ENCODE measurements at places on chromosomes 7 and 10.

DNA sequence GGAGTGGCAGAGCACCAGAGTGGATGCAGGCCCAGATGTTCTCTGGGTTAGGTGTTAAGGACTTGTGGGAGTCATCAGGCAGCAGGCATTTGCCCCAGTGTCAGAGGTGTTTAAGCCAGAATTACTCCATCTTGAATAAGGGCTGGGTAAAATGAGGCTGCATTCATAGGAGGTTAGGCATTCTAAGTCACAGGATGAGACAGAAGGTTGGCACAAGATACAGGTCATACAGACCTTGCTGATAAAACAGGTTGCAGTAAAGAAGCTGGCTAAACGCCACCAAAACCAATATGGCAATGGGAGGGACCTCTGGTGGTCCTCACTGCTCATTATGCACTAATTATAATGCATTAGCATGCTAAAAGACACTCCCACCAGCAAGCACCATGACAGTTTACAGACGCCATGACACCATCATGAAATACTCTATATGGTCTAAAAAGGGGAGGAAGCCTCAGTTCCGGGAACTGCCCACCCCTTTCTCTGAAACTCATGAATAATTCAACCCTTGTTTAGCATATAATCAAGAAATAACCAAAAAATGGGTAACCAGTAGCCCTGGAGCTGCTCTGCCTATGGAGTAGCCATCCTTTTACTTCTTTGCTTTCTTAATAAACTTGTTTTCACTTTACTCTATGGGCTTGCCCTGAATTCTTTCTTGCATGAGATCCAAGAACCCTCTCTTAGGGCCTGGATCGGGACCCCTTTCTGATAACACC, 882 bp upstream of the LRRC61 start:
- DNase-seq, result no peak

- no peak for DNase-seq
Observed at GRCh38 chr10:77552252-77552651, 85.4 kb downstream of the KCNMA1 start.

DNA sequence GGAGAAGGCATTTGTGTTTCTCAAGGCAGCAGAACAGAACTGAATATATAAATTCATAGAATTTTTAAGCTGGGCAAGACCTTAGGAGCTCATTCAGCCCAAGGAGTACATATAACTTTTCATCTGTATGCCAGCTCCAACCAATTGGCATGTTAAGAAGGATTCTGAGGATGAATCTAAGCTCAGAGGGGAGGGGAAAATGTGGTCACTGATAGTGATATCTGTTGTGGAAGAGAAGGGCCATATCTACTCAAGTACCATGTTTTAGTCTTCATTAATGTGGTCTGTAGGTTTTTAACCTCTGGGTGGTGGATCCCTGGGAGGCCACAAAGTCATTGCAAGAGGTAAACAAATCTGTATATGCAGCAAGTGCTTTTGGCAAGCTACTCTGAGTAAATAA, 6.4 kb downstream of the CALD1 start:
- no peak for DNase-seq

DNA sequence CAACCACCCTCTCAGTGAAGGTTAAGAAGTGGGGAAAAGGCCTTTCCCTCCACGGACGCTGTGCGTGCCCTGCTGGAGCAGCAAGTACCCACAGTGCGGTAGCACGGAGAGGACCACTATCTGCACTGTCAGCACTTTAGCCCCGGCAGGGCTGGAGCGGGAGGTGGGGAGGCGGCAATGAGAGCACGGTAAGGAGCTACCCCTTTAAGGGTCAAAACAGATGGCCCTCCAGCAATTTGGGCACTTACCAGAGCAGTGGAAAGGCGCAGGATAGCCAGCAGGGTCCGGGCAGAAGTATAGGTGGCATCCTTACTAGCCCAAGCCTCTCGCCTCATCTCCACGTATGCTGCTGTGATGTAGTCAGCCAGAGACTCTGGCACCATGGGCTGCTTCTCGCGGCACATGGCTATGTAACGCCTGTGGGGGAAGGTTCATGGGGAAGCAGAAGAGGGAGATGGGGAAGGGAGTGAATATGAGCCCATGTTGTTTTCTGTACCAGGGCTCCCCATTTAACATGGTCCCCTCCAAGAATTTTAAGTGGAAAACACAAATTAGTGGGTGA, 5.2 kb downstream of the COPS6 start:
- DNase-seq, result no peak

DNA sequence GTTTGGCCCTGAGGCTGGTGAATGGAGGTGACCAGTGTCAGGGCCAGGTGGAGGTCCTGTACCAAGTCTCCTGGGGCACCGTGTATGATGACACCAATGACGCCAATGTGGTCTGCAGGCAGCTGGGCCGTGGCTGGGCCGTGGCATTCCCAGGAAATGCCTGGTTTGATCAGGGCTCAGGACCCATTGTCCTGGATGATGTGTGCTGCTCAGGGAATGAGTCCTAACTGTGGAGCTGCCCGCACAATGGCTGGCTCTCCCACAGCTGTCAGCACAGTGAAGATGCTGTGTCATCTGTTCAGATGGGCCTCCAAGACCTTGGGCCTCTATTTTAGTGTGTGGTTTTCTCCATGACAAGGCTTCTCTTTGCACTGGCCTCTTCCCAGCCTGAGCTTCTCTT, 64.0 kb downstream of the DMBT1 start:
- DNase-seq, result no peak

DNA sequence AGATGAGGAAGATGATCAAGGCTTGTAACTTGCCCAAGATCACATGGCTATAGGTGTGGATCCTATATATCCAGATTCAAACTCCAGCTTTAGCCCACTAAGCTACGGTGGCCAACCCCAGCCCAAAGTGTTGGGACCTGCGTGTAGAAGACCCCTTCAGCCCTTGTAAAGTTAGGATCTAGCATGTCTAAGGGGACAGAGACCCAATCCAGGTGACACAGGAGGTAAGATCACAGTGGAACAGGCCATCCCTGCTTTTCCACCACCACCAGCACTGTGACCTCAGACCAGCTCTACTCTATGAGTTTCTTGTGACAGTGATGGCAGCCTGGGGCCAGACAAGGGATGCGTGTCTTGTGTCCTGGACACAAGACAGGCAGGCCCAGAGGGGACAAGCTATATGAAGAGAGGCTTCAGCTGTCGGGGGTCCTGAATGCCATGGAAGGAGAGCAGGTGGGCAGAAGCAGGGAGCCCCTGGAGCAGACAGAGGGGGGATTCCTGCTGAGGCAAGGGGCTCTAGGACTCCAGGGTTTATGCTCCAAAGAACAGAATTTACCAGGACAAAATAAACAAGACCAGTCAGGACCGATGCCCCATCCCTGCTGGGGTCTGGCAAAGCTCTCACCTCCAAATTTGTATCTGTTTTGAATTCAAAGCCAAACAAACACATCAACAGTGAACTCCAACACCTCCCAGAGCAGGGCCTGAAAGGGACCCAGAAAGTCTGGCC, 10.4 kb downstream of the GPRIN2 start:
- DNase-seq, result no peak

DNA sequence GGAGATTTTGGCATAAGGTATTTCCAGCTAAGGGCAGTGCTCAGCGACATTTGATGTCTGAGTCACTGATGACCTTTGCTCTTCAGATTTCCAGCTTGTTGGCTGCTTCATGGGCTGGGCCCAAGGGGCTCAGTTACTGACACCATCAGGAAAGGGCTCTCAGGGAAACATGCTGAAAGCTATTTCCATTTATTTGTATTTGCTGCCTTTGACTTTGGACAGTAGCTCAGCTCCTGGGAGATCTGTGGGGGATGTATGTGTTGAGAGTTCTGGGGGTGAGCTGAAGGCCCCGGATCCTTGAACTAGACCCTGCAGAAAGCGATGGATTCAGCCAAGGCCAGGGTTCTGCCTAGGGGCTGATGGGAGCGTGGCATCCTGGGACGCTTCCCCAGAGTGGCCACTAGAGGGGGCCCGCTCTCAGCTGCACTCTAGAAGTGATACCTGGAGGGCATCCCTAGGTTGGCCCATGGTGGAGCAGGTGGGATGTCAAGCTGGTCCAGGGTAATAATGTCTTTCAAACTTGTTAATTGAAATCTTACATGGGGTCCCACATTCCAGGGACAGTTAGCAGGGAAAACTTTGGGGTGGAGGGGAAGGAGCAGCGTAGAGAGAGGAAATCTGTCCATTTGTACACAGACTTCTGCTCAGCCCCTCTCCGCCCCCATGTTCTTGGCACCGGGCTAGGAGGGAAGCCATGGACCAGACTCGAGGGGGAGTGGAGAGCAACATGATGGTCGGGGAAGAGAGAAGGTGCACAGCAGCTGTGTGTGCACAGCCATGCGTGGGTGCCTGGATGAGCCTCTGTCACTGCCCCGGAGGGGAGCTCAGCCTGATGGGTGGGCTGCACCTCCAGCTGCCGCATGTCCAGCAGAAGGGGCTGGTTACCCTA, 3.0 kb upstream of the BTBD16 start:
- no peak for DNase-seq

- peak; percentile 7 for DNase-seq
Observed at GRCh38 chr7:126856691-126857291, 395.9 kb downstream of the GRM8 start.

DNA sequence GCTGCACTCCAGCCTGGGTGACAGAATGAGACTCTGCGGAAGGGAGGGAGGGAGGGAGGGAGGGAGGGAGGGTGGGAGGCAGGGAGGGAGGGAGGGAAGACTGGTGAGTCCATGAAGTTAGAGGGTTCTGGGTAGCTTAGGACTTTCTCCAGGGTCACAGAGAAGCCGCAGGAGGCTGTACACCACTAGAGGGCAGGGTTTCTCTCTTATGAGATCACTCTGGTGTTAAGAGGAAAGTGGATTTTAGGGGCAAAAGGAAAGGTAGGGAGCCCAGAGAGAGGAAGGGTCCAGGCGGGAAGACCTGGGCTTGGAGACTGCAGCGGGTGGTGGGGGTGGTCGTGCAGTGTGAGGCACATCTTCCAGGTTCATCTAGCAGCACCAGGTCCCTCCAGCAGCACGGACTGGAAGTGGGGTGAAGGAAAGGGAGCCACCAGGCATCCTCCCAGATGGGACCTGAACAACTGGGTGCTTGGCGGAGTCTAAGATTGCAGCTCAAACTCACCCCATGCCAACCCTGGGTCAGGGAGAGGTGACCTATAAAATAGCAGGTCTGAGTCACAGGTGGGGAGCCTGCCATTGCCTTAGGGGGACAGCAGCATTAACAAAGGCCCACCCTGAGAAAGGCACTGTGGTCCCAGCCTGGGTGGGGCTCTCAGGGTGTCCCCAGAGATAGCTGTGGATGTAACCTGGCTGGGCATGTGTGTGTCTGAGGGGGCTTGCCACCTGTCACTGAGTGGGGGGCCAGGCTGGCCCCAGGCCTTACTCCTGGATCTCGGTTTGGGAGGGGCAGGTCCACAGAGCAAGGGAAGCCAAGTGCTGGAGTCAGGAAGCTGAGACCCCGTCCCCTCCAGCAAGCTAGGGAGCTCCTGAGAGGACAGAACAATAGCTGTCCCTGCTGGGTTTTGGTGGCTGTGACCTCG, 48.5 kb upstream of the SLC29A3 start:
- peak; percentile 82 for DNase-seq

DNA sequence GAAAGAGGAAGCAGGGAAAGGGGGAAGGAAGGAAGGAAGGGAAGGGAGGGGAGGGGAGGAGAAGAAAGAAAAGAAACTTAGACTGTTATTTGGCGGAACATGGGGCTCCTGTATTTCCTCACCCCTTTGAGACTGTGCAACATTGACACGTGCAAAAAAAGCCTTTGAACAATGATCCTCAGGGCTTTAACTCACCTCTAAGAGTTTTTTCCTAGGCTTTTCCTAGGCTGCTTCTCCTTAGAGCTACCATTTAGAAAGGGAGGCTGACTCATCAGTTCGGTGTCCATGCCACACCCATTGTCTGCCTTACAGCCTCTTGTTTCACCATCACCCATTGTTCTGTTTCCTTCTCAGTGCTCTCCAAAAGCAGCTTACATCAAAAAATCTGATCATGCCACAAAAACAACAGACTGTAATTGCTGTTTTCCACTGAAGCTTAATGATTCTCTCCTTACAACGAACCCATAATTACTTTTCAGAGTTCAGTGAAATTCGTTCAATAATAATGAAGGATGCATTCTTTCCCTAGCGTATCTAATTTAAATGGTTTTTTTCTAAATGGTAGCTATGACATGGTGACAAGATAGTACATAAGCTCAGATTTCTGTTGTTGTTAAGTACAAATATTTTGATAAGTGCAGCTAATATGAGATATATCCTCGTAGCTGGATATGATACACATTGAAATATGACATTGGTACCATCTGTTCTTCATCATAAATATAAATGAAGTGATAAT, 90.8 kb downstream of the PRLHR start:
- DNase-seq, result no peak

- DNase-seq, result no peak
Observed at GRCh38 chr7:99407872-99408378, 472 bp downstream of the PDAP1 start.

DNA sequence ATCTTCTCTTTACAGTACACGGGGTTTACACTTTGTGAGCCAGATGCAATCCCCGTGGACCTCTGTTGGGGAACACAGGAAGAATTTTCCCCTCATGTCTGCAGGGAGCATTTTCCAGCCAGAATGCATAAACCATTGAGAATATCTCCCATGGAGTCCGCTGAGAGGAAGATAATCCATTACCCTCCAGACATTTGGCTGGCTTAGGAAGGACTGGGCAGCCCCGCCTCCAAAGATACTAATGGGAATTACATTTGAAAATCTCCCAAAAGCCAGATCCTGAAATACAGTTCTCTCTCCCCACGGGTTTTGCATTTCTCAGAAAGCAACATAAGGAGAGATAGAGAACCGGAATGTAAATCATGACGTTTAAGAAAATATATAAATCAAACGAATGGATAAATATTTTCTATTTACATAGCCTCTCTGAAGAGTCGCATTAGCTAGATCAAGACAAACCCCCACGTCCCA, 53.5 kb downstream of the TRIL start:
- DNase-seq, result no peak

- DNase-seq, result no peak
Observed at GRCh38 chr7:140559410-140559809, 80.1 kb upstream of the MKRN1 start.

DNA sequence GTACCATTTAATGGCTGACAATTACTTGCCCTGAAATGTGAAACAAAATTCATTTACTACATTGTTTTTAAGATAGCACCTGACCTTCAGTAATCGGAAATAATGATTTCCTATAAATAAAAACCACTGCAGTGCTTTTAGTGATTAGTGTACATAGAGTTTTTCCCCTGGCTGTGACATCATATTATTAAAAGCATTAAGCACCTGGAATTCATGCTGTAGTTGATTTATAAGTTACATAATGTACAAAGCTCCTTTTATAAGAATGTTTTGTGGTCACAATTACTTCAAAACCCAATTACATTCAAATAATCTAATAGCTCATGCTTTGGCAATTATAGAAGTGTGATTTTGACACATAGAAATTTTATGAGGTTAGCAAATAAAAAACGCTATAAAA, 44.3 kb upstream of the EIF4H start:
- DNase-seq, result no peak

DNA sequence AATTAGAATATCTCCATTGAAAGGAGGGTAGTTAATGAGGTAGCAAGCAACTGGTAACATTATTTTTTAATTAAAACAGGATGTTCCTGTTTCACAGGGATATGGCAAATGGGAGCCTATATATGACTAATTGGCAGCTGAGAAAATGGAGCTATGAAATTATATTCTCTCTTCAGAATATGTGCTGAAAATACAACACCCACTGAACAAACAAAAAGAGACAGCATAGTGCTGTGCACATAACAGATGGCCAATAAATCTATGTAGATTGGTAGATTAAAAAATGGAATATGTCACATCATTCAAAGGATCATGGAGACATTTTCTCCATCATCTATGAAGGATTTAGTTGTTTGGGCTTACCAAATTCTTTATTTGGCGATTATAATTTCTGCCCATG, 362.0 kb downstream of the GPR37 start:
- no peak for DNase-seq

- DNase-seq, result no peak
Observed at GRCh38 chr7:140989068-140989467, 25.7 kb downstream of the MRPS33 start.

GRCh38 chr10:71573562-71574518, 145.7 kb downstream of the C10orf105 start:
- no peak for DNase-seq

Data from iPS DF 19.7 (cell line).